ENCODE measurements at places on chromosomes 1 and 21. TPM values are rescaled to one million over a fixed set of nuclear protein-coding genes. Genes with fewer than 3 reads are reported as not detected.

RXFP4 gene
- total RNA-seq = 0.34 TPM

GRCh38 chr1:182580736-182581135, 8.3 kb downstream of the RNASEL start:
- no peak for DNase-seq

DNA sequence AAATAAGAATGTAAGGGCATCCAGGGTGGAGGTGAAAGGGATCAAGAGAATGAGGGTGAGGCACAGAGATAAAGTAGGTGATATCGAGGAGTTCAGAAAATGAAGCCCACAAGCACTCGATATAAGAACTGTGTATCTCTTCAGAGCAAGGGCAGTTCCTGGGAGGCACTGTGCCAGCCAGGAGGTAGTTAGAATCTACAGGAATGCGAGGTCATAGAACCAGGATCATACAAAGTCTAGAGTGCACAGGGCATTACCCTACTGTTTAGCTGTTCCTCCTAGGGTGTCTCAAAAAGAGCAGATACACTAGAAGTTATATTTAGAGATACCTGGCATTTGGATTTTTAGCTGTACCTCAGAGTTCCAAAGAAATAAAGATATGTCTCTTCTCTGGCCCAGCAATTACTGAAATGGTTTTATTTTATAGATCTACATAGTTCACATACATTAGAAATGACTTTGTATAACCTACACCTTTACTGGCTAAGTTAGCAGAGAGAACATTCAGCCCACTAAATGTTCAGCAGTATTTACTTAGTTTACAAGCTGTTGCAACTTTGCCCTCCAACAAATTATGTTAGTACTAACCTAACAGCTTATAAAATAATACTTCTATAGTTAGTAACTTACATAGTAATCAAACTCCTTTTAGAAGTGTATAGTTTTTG, 1.6 kb downstream of the OVAAL start:
- DNase-seq = no peak

GRCh38 chr1:39272027-39272797, 67.7 kb downstream of the MACF1 start:
- DNase-seq = peak; percentile 12

GRCh38 chr1:27233667-27234048, 774 bp upstream of the WDTC1 start:
- DNase-seq = no peak

GRCh38 chr1:43541141-43541540, 10.5 kb downstream of the PTPRF start:
- DNase-seq = no peak

DNA sequence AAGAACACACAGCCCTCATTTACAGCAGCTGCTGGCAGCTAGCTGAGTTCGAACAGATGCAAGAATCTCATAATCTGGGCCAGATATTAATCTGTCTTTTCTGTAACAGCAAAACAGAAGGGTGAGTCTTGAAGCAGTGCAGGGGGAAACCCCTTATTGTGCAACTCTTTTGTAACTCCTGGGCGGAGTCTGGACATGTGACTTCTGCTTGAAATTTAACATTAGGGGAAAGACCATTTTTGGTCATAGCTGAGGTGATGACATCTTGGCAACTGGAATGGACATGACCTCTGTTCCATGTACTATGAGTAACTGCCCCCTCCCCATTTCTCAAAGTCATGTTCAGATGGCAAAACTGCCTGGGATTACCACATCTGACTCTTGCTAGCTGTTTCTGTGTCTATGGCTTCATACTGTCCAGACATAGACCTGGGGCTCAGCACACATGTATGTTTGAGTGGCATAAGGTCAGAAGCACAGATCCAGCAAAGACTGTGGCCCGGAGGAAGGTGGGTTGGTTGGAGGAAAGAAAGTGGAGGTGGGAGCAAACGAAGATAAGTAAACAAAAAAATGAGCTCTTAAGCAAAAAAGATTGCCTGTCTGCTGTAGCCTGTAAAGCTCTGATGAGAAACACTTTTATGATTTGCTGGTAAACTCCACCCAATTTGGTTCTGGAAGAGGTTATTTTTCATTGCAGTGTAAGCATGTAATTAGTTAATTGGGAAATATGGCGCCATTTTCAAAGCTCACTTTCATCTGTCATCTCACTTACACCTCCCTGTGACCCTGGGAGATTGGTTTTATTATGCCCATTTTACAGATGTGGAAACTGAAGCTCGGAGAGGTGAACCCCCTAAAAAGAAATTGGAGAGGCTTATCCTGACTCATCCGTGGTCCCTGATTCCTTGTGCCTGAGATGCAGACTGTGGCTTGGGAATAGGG, 26.1 kb downstream of the ETS2 start:
- DNase-seq = no peak
